ENCODE measurements at places on chromosomes 12 and 14.

DNA sequence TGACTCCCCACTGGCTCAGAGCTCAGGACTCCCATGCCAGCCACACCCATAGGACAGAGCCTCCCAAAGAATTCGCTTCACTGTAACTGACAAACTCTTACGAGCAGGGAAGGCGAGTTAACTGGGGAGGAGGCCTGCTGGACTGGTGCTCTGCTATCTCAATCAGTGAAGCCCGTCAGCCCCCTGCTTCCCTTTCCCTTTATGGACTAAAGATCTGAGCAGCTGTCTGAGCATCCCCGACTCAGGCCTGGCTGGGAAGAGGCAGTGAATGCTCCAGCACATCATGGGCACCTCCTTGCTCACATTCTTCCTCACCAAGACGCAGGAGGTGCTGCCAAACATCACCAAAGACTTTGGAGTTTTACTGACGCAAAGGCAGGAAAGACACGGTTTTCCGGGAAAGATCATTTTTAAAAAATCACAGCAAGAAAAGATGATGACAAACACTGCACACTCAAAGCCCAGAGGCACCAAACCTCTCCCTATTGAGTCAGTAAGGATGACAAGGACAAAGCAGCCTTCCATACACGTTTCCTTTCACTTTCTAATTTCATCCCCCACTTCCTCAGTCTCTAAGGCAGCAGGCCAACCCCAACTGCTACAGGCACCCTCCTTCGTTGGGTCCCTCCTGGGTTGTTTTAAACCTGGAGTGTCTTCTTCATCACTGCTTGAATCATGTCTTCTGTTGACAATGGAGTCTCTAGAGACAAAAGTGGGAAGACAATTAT is 45.0 kb upstream of the P2RX7 start:
- DNase-seq: no peak

GRCh38 chr12:15227004-15227679 is 5.9 kb upstream of the RERG start:
- DNase-seq: no peak

DNA sequence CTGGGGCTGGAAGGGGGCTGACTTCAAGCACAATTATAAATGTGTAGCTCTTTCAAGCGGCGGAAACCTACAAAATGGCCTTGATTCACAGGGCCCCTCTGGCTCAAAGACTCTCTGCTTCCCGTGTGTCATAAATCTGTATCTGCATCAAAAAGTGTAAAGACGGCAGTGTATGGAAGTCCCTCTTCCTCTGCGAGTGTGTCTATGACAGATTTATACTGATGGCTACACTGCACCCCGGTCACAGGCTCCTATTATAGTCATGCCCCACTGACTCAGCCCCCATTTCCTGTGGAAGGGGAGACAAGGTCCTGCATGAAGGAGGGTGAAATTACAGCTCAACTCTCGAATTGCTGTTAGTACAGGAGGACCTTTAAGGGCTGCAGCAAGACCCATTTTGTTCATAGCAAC is 68.6 kb downstream of the HMGA2 start:
- DNase-seq: no peak

DNA sequence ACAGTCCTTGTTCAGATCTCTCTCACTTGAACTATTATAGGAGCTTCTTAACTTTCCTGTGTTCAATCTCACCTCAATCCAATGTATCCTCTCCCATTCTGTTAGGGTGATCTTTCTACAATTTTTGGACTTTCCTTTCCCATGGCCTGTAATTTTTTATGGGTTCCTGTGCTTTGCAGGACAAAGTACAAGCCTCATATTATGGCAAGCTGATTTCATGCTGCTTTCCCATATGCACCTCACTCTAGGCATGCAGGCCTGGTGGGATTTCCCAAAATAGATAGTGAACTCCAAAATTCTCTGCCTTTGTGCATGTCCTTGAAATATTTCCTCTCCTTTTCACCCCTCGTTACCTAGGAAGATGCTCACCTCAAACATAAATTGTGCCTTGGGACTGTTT is 499.4 kb downstream of the NAV3 start:
- no peak for DNase-seq

- DNase-seq: no peak
These were observed at the start of gene TAC3 for GRCh38 chr12:57016348-57016747. Gene TAC3, minus strand, starts transcription at chr12:57016529. Its CDS starts 732 bp downstream, at chr12:57015797.

- DNase-seq: no peak
These were observed 18.0 kb downstream of the TRPV4 start for GRCh38 chr12:109815225-109815624.

GRCh38 chr12:1939801-1940607 is 21.6 kb upstream of the CACNA2D4 start:
- no peak for DNase-seq

- no peak for DNase-seq
These were observed 10.1 kb downstream of the SMCO2 start for GRCh38 chr12:27456618-27457017.

DNA sequence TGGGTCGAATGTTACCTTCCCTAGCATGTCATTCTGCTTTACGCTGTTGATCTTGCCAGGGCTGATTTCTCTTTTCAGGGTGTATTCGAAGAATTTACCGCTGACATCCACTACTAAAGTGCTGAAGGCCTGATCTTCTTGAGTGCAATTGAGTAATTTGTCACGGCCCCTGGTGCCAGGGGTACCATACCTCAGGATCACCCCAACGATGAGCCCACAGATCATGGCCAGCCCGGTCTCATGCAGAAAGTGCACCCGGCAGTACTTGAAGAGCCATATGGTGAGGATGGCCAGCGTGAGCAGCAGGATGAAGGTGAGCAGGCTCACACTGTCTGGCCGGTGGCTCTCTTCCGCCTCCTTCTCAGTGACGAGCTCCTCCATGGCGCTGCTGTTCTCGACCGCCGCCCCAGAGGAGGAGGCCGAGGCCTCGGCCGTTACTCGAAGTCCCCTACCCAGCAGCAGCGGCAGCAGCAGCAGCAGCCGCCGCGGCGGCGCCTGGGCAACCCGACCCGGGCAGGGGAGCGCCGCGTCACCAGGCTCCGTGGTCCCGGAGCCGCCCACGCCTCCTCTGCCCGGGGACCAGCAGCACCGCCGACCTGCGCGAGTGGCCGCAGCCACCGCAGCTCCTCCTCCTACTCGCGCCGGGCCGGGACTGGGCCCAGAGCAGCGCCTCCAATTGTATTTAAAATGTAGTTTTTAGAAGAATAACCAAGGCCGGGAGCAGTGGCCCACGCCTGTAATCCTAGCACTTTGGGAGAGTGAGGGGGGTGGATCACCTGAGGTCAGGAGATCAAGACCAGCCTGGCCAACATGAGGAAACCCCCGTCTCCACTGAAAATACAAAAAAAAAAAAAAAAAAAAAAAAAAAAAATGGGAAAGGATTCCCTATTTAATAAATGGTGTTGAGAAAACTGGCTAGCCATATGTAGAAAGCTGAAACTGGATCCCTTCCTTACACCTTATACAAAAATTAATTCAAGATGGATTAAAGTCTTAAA is 58.5 kb upstream of the TMPO start:
- DNase-seq: no peak

GRCh38 chr14:58138031-58138713 is 13.8 kb downstream of the ARMH4 start:
- DNase-seq: no peak

DNA sequence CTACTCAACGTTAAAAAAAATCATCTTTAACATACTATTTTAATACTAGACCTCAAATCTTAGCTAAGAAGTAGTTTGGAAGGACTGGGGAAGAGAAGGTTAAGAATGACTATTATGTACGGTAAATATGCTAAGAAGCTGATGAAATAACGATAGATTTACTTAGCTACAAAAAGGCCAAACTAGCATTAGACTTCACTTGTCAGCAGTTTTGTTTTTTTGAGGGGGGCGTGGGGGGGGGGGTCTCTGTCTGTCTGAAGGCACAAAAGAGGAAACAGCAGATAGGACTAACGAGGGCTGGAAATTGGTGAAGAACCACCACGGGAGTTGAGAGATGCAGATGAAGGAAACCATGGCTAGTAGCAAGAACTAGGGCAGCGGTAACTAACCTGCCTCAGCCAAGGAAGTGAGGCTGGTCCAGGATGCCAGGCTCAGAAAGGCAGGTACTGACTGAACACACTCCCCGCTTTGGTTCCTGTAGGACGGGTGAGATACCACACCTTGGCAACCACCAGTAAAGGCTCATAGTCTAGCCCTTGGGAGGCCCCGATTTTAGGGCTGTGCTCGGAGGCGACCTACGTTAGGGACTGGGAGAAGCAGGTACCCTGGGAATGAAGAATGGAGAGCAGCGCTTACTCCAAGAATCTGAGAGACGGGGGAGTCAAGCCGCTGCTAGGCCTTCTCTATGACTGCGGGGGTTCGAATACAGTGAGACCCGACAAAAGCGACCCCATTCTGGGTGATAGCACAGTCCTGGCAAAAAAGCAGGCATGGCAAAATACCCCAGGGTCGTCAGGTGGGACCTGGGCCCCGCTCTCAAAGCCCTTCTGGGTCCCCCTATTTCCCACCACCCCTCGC is 675 bp downstream of the NEDD8 start:
- DNase-seq: no peak

DNA sequence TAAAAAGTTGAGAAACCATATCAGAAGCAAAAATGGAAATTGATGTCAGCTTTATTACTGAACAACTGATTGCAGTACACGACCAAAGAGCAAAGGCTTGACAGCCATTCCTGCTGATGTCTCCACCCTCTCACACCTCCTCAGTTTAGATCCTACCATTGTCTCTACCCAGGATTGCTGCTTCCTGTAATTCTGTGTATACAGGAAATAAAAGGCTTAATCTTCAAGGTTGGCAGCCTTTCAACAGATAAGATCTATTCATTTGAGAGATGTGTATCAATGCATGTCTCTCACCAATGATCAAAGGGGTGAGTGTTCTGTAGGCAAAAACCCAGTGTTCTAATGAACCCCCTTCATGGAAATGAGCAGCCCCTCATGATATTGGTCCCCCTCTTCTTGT is 27.0 kb downstream of the SLCO1C1 start:
- DNase-seq: no peak

GRCh38 chr12:6914246-6914946 is at the start of gene ENO2:
Gene ENO2, plus strand, starts transcription at chr12:6914580. Its CDS starts 1,253 bp downstream, at chr12:6915833.
- DNase-seq: no peak

DNA sequence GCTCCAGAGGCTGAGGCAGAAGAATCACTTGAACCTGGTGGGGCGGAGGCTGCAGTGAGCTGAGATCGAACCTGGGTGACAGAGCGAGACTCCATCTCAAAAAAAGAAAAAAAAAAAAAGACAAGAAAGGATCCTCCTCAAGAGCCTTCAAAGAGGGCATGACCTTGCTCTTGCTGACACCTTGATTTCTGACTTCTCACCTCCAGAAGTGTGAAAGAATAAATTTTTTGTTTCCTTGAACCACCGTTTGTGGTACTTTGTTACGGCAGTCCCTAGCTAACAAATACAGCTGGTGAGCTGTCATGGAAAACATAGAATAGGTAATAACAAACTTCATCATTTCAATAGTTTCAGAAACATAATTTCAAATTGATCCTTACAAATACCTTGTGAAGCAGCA is 1.9 kb upstream of the ACTR10 start:
- no peak for DNase-seq

DNA sequence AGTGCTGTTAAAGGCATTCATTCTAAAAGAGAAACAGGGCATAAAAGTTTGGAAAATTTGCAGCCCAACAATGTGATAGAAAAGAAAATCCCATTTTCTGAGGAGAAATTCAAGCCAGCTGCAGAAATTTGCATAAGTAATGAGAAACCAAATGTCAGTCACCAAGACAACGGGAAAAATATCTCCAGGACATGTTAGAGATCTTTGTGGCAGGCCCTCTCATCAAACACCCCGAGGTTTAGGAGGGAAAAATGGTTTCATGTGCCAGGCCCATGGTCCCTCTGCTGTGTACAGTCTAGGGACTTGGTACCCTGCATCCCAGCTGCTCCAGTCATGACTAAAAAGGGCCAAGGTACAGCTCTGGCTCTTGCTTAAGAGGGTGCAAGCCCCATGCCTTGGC is 251.0 kb upstream of the FAR2 start:
- no peak for DNase-seq

DNA sequence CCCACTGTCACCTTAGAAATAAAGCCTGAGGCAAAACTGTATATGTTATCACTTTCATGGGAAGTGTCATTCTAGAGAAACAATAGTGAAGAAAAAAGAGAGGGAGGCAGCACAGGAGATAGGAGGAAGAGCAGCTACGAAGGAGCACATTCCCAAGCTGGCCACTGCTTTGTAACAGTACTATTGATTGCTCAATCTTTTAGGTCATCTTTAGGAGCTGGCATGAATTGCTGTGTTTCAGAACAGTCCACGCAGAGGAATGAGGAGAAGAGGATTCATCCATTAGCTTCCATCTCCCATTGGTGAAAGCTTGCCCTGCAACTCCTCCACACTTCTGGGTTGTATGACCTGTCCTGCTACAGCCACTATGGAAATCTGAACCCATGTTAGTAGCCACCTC is 372.5 kb upstream of the DDHD1 start:
- no peak for DNase-seq

GRCh38 chr12:131457331-131458047 is 253.4 kb upstream of the SFSWAP start:
- DNase-seq: no peak

DNA sequence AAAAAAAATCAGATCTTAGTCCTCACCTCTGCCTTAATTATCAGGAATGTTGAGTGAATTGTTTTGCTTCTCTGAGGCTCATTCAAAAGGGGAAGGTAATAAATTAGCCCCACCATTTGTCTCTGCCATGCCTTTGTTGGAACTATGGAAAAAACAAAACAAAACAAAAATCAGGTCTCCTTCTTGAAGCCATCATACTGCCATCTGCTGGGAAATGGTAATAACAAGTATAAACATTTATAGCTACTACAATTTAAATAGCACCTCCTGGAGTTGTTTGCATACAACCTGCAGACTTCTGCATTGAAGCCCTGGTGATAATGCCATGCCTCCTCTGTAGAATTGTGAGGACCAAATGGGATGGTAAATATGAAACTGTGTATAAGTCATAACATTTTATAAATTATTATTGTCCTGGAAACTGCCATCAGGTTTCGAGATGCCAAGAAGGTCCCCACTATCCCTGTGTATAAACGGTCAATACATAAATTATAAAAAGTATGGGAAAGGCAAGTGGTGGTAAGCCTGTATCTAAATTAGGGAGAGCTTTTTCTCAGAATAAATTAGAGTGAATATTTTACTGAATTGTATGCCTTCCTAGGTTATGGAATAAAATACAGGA is 87.2 kb upstream of the FGD4 start:
- DNase-seq: no peak

- no peak for DNase-seq
These were observed 278.3 kb downstream of the NRXN3 start for GRCh38 chr14:78448164-78449094.

DNA sequence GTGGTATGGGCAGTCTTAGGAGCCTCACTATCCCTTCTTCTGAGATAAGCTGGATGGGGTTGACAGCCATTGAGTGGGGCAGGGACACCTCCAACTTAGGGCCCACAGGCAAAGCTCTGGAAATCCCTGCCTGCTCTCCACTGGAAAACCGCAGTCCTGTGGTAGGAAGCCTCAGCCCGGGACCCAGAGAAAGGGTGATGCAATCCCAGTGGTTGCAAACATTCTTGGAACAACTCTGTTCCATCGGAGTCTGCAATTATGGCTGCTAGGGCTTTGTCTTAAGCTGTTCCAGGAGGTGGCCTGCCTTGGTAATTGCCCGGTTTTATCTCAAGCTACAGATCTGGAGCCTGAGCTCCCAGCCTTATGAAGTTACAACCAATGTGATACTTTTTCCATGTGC is 133.4 kb downstream of the DICER1 start:
- DNase-seq: no peak

Measured in cortex of kidney (tissue), 1 donor.